ENCODE measurements at places on chromosomes 3 and 15.

DNA sequence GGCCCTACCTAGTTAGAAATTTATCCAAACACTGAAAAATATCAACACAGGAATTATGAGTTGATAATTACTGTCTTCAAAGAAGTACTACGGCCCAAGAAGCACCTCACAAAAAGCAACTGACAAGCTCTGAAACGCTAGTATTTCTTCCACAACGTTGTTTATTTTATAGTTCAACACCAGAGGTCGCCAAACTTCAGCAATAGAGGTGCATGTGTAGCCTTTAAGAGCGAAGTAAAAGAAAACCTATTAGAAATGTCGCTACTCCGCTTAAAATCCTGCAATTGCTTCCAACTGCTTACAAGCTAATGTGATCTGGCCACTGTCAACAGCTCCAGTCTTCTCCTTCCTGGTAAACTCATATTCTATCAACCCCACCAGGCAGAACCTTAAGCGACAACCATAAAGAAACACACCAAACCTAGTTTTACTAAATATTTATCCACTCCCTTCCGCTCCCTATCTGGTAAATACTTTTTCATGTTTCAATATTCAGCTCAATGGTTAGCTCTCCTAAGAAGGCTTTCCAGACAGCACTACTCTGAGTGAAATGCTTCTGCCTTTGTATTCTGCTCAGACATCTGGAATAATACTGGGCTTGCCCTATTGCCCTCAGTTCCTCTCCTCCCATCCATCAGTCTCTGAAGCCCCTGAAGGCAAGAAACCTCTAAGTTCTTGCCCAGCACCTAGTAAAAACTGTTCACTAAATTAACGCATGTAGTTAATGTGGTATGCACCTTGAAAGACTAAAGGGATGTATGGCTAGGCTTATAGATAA, 110.2 kb downstream of the NR1I2 start:
- no peak for DNase-seq

- no peak for DNase-seq
Measured at GRCh38 chr3:106035619-106036018, 166.8 kb upstream of the CBLB start.

DNA sequence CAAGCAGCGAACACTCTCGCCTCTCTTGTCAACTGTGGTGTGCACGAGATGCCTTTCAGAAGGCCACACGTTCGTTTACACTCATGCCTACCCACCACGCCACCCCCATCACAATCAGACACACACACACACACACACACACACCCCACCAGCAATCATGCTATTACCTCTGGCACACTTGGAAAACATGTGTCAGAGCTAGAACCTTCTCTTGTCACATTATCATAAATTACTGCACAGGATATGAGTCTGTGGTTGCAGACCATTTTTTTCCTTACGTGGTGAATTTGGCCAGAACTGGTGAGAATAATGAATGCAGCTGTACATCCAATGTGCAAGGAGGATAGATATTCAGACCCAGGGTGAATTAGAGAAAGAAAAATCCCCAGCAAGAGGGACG, 52.4 kb downstream of the TRIM69 start:
- DNase-seq = no peak

DNA sequence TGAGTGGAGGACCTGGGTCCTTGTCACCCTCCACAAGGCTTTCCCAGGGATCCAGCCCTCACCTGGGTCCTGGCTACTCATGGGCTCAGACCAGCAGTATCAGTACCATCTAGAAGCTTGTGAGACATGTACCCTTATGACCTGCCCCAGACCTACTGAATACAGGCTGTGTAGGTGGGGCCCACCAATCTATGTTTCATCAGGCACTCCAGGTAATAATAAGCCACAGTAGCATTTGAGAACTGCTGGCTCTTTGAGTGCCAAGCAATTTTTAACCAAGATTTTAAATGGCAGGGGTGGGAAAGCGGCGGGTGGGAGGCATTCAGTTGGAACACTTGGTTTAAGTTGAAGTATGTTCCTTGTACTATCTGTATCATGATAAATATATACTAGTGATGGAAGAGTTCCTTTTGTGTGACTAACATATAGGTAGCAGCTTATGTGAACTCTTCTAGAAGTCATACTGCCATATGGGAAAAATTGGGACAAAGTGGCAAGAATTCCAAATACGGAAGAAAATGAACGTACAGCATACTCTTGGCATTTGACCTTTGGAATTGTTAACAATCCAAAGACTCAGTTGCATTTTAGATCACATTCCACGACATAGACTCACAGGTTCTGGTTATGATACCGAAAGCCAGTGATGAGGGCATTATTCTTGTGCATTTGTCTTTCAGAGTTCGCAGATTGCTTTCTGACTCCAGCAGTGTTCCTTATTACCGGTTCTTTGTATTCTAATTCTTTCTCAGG, 190.4 kb downstream of the GHSR start:
- no peak for DNase-seq

- no peak for DNase-seq
Measured at GRCh38 chr3:71912839-71913495, 128.0 kb upstream of the PROK2 start.

- no peak for DNase-seq
Measured at GRCh38 chr3:8499181-8499611, 2.4 kb upstream of the LMCD1 start.

- no peak for DNase-seq
Measured at GRCh38 chr15:65198571-65198970, 12.7 kb downstream of the CILP start.

DNA sequence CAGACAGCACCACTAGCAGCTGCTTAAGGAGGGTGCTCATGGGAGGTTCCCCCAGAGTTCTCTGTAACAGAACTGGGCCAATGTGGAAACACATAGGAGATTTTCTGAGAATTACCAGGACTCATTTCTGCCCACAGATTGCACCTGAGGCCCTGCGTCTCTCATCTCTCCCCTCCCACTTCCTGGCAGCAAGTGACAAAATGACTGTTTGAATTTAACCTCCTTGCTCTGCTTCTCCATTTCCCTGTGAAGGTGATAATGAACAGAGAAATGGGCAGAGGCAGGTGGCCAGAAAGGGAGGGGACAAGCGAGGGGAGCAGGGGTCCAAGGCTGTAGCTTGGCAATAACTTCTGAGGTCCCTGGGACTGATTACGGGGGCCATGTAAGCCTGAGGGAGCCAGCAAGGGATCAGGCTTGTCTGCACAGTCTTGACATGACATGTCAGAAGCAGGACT, 8.0 kb downstream of the EPHB1 start:
- no peak for DNase-seq

- DNase-seq = no peak
Measured at GRCh38 chr3:189353318-189353965, 181.7 kb downstream of the TPRG1 start.

DNA sequence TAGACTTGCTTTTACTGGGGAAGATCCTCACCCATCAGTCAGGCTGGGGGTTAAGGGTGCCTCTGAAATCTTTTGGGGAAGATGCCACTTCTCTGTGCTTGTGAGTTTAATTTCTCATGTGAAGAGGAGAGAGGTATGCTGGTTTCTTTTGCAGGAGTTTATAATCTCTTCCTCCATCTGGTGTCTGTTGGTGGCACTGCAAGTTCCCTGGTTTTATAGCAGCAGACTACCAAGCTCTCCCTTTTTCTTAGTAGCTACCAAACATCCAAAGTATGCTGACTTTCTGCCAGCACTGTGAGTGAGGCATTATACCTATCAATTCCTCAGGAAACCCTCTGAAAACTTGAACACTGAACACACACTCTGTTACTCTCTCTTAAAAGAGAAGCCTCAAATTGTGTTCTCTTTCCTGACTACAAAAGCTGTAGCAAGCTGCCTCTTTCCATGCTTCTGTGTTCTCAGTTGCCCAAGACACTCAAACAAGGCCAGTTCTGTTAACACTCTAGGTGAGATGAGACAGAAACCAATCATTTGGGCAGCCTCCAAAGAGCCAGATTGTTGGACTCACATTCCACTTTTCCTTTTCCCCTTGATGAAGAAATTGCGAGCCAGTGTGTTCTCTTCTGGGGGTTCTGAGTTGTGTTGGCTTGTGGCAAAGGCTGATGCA, 299.5 kb downstream of the GAP43 start:
- no peak for DNase-seq

- DNase-seq = no peak
Measured at GRCh38 chr3:169137076-169137475, 526.4 kb downstream of the MECOM start.

- no peak for DNase-seq
Measured at GRCh38 chr3:178238179-178238578, 298.1 kb upstream of the KCNMB2 start.

- no peak for DNase-seq
Measured at GRCh38 chr3:65689436-65689835, 349.3 kb downstream of the MAGI1 start.

- DNase-seq = no peak
Measured at GRCh38 chr3:184761075-184761841, 49.4 kb upstream of the MAGEF1 start.

- no peak for DNase-seq
Measured at GRCh38 chr3:137062250-137062649, 104.5 kb downstream of the IL20RB start.

GRCh38 chr3:143532091-143532490, 316.2 kb downstream of the SLC9A9 start:
- no peak for DNase-seq

- no peak for DNase-seq
Measured at GRCh38 chr3:32822609-32823498, 5.1 kb downstream of the TRIM71 start.

GRCh38 chr3:160921020-160921635, 165.1 kb downstream of the PPM1L start:
- no peak for DNase-seq

DNA sequence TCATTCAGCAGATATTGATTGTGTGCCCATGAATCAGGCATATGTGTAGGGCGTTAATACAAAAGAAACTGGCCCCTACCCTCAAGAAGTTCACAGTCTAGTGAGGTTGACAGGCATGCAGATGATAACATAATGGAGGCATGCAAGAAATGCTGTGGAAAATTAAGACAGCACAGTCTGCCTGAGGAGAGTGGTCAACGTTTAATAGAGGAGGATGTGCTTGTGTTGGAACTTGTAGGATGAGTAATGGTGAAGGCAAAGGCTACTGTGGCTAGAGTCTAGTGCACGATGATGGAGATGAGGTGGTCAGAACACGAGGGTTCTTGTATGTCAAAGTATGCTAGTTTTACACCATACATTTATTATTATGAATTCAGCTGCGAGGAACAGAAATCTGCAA, 295.7 kb downstream of the SOX2 start:
- no peak for DNase-seq

DNA sequence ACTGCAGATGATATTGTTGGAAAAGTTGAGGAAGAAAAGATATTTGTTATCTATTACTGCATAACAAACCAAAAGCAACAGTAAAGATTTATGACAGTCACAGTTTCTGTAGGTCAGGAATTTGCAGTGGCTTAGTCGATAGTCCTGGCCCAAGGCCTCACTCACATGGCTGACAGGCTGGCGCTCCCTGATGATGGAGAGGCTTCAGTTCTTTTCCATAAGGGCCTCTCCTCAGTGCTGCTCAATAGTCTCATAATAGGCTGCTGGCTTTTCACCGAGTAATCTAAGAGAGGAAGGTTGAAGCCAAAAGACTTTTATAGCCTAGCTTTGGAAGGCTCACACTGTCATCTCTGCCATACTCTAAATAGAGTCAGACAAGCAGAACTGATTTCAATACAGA, 17.7 kb downstream of the IREB2 start:
- no peak for DNase-seq

DNA sequence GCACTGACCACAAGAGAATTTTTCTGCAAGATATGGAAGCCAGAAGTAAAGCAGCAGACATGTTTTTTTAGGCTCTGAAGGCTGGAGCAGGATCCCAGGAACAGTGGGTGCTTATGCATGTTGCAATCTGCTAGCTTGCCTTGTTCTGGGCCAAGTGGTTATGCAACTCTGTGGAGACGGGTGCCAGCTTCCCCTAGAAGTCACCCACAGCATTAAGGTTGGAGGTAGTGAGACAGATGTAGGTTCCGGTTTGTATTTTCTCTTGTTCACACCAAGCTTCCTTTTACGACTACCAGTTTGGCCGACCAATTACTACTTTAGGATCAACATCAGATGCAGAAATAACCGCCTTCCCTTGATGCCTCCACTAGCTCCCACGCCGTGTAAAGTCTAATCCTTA, 11.1 kb downstream of the DPH3 start:
- DNase-seq = no peak

- DNase-seq = no peak
Measured at GRCh38 chr3:12705374-12705926, 41.5 kb upstream of the RAF1 start.

- no peak for DNase-seq
Measured at GRCh38 chr3:117633207-117633606, 923.6 kb downstream of the TUSC7 start.

DNA sequence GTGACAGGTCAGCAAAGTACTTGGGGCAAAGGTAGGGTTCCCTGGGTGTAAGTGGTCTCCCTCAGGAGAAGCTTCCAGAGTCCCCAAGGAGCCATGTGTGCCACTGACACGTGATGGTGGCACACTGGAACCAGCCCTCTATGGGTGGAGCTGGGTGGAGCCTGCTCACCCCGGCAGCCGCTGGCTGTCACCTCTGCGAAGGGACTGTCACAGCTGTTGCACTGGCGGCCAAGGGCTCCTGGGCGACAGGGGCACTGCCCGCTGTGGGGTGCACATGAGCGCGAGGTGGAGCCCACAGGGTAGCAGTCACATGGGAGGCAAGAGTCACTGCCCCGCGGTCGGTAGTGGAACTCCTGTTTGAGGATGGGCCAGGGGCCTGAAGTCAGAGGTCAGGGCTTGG, 12.0 kb downstream of the CELSR3 start:
- no peak for DNase-seq

- DNase-seq = no peak
Measured at GRCh38 chr3:159947220-159947619, 41.4 kb upstream of the IL12A start.

- DNase-seq = no peak
Measured at GRCh38 chr3:48558493-48559134, 2.0 kb upstream of the PFKFB4 start.

DNA sequence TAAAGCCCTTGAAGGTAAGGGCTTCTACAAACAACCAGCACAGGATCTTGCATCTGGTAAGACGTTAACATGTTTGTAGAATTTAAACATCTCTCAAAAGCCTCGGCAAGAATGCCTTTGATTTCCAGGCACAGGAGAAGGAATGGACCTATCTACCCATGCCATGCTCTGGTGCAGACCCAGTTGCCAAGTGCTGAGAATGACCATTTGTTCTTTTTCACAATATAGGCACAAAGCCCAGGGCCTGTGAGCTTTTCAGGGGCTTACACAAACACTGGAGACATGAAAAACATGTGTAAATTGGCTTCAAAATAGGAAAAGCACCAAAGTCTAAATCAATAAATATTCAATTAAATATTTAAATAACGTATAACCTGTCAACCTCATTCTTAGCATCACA, 266.9 kb upstream of the TTC14 start:
- DNase-seq = no peak

DNA sequence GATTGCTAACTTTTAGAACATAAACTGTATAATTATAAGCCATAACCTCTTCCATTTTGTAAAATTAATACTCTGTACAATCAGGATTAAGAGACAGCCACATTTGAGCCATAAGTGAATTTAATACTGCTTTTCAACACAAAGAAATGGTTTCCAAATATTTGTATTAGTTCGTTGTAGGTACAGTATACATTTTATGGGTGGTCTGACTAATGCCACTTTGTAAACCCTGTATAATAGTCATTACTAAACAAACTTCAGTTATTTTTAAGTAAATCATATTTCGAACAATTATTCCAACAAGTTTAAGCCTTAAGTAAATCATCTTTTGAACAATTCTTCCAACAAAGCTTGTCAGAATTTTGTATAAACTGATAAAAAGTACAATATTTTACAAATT, 11.0 kb downstream of the ALCAM start:
- DNase-seq = no peak
